ENCODE measurements at places on chromosomes 7 and 10. TPM values are rescaled to one million over a fixed set of nuclear protein-coding genes. Genes with fewer than 3 reads are reported as not detected.
A peak's percentile ranks its signal among the peaks of the same experiment; 100 is the strongest.

PRLHR gene
- total RNA-seq, result not detected

GRCh38 chr7:33836797-33837355 is 68.5 kb upstream of the BMPER start:
- H3K4me3 ChIP-seq, result no peak overlapping the region
- no peak for DNase-seq
- no peaks in the 10 kb centered on the region for H3K36me3 ChIP-seq
- no peaks in the 10 kb centered on the region for H3K4me1 ChIP-seq
- no peak overlapping the region for H3K27ac ChIP-seq
- no peaks in the 10 kb centered on the region for H3K27me3 ChIP-seq

- no peak overlapping the region for H3K27ac ChIP-seq
- H3K36me3 ChIP-seq, result no peaks in the 10 kb centered on the region
- no peaks in the 10 kb centered on the region for H3K27me3 ChIP-seq
Observed at GRCh38 chr7:23114896-23115295, 9.3 kb downstream of the KLHL7 start.

GRCh38 chr10:79929409-79929904 is 19.4 kb downstream of the SFTPD start:
- no peaks in the 10 kb centered on the region for H3K4me1 ChIP-seq
- no peak overlapping the region for H3K27ac ChIP-seq
- DNase-seq, result peak; percentile 82
- H3K27me3 ChIP-seq, result peaks cover 29% of the 10 kb centered on the region
- no peak overlapping the region for H3K4me3 ChIP-seq
- H3K36me3 ChIP-seq, result no peaks in the 10 kb centered on the region

DNA sequence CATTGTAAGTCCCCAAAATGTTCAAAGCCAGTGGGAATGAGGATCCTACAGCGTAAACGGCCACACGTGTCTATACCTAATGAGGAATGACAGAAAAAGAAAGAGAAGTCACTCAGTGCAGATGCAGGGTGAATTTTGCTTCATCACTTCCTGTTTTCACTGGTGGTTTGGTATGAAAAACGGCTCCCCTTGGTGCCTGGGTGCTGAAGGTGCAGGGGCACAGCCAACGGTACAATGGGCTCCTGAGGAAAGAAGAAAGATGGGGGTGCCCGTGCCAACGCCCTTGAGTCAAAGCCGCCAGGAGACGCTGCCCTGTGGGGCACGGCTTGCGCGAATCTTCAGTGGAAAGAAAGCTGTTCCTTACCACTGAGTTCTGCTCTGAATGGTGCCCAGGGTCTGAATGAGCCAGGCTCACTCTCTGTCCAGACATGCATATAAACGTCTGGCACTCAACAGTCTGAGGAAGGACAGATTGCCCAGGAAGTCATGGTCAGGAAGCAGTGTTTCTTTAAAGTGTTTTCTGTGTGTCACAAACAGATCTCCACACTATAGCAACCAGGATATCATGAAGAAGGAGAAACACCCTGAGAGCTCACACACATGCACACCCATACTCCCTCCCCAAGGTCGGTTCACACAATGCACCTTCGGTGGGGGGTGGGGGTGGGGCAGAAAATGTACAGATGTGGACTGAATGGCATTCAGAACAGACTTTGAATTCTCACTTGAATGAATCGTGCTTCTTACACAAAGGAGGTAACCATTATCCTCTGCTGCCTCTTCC is 105.8 kb downstream of the ELMO1 start:
- H3K4me3 ChIP-seq, result peak overlapping the region; percentile 91
- peaks cover 65% of the 10 kb centered on the region for H3K4me1 ChIP-seq
- peak overlapping the region; percentile 98 for H3K27ac ChIP-seq

GRCh38 chr10:57830877-57831560 is 436.7 kb downstream of the IPMK start:
- H3K36me3 ChIP-seq, result no peaks in the 10 kb centered on the region
- H3K27me3 ChIP-seq, result no peaks in the 10 kb centered on the region
- no peaks in the 10 kb centered on the region for H3K4me1 ChIP-seq
- no peak overlapping the region for H3K4me3 ChIP-seq
- H3K27ac ChIP-seq, result no peak overlapping the region

DNA sequence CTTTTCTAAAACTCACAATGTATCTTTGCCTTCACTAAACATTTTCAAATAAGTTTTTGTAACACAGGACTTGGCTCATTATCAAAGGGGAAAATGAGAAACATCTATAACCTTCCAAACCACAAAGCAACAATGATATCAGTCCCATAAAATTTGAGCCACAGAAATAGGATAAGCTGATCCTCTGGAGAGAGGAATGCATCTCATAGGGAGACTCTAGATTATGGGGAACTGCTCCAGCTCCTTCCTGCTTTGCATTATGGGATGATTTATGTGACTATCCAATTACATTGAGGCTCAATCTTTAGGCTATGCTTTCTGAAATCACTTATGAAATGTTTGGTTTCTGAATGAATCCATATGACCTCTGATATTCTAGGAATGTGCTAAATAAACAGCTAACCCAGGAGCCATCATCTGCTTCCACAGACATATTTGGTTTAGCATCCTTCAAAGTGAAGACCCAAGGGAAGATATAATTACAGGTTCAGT is 70.4 kb downstream of the CUBN start:
- H3K27ac ChIP-seq, result no peak overlapping the region
- H3K4me3 ChIP-seq, result no peak overlapping the region
- DNase-seq, result no peak
- no peaks in the 10 kb centered on the region for H3K27me3 ChIP-seq

- no peaks in the 10 kb centered on the region for H3K36me3 ChIP-seq
- DNase-seq, result no peak
- peaks cover 4% of the 10 kb centered on the region for H3K4me1 ChIP-seq
Observed at GRCh38 chr10:6737080-6737641, 157.1 kb upstream of the PRKCQ start.

GRCh38 chr10:123379156-123379555 is 225.0 kb downstream of the BUB3 start:
- no peaks in the 10 kb centered on the region for H3K27me3 ChIP-seq
- H3K4me1 ChIP-seq, result no peaks in the 10 kb centered on the region
- H3K27ac ChIP-seq, result no peak overlapping the region
- no peak overlapping the region for H3K4me3 ChIP-seq
- no peak for DNase-seq

TYW1B gene
- total RNA-seq, result 3.4 TPM

GRCh38 chr7:80213814-80214213 is 79.2 kb downstream of the GNAI1 start:
- no peak overlapping the region for H3K27ac ChIP-seq
- H3K36me3 ChIP-seq, result no peaks in the 10 kb centered on the region
- no peak for DNase-seq
- no peaks in the 10 kb centered on the region for H3K4me1 ChIP-seq
- no peak overlapping the region for H3K4me3 ChIP-seq

DNA sequence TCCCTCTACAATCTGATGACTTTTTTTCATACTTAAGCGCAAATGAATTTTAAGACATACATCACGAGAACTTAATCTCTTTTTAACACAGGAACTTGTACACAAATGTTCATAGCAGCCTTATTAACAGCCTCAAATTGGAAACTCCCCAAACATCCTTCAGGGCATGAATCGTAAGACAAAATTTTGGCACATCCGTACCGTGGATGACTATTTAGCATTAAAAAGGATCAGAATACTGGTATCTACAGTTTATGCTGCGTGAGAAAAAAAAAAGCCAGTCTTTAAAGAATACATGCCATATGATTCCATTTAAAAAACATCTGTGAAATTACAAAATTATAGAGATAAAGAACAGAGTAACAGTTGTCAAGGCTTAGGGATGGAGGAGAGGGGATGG is 46.8 kb downstream of the PDE1C start:
- no peaks in the 10 kb centered on the region for H3K36me3 ChIP-seq
- H3K27ac ChIP-seq, result no peak overlapping the region
- H3K4me3 ChIP-seq, result no peak overlapping the region
- H3K27me3 ChIP-seq, result no peaks in the 10 kb centered on the region
- no peaks in the 10 kb centered on the region for H3K4me1 ChIP-seq
- no peak for DNase-seq

CRHR2 gene
- total RNA-seq, result not detected

GDF2 gene
- not detected for total RNA-seq

DNA sequence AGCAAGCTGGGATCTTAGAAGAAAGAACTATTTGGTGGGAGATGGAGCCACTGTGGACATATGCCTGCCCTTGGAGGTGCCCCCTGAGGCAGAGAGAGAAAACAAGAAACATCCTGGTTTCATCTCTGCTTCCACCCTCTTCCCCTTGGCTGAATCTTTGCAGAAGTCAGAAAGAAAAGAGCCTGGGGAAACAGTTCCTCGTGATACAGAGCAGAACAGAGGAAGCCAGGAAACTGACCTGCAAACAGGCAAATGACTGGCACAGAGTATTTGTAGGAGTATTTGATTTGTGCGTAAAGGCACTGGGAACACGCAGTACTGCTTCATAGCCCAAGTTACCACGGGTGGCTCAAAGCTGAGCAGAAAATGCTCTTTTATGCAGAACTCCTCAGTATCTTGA is 7.0 kb upstream of the KEL start:
- H3K4me1 ChIP-seq, result no peaks in the 10 kb centered on the region
- no peak overlapping the region for H3K27ac ChIP-seq
- H3K36me3 ChIP-seq, result no peaks in the 10 kb centered on the region
- no peak for DNase-seq
- peaks cover 15% of the 10 kb centered on the region for H3K27me3 ChIP-seq
- H3K4me3 ChIP-seq, result no peak overlapping the region

DNA sequence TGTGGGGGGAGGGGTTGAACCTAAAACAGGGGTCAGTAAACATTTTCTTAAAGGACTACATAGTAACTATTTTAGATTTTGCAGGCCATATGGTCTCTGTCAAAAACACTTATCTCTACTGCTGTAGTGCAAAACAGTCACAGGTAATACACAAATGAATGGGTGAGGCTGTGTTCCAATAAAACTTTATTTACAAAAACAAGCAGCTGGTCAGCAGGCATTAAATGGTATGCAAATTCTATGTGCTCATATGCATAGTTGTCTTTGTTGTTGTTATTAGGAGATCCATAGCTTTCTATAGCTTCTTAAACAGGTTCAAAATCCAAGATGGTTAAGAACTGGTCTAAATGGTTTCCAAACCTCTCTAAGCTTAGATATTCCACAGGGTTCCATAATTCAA is 302.6 kb downstream of the RNLS start:
- DNase-seq, result no peak
- H3K27ac ChIP-seq, result no peak overlapping the region
- H3K4me3 ChIP-seq, result no peak overlapping the region
- peaks cover 41% of the 10 kb centered on the region for H3K4me1 ChIP-seq
- peaks cover 14% of the 10 kb centered on the region for H3K36me3 ChIP-seq

MGAM2 gene
- total RNA-seq, result not detected

GRCh38 chr10:1115607-1115955 is 59.4 kb downstream of the WDR37 start:
- DNase-seq, result peak; percentile 0
- peaks cover 86% of the 10 kb centered on the region for H3K36me3 ChIP-seq
- peaks cover 21% of the 10 kb centered on the region for H3K4me1 ChIP-seq
- H3K27ac ChIP-seq, result no peak overlapping the region
- no peak overlapping the region for H3K4me3 ChIP-seq

DNA sequence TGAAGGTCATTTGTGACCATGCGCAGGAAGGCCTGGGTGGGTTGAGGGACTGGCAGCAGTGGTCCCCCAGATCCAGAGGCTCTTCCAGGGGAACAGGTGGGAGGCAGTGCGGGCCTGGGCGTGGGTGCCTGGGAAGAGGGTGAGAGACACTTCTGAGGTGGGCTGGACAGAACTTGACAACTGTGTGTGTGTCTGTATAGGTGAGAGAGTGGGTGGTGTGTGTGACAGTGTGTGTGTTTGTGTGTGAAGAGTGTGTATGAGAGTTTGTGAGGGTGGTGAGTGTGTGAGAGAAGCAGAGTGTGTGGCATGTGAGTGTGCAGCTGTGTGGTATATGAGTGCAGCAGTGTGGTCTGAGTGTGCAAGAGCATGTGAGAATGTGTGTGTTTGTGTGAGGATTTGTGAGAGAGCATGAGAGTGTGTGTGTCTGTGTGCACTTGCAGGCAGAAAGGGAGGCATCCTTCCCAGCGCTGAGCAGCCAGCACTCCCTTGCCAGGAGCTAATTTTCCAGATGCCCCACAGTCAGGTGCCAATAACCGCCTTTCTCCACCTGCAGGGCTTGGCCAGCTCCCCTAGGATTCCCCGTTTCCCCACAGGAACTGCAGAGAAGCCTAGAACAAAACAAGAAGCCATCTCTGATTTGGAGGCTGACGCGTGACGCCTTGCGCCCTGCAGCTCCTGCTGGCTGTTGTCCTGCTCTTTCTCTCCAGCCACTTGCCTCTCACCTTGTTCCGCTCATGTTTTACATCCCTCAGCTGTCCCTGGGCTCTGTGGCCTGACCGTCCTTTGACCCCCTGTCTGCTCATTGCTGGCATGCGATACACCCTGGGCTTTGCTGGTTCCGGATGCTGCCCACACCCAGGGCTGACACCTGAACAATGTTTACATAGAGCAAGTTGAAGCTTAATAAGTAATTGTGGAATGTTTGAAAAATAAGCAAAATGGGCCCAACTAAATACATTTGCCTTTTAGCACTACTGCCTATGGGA is 88.0 kb downstream of the TMEM178B start:
- H3K4me1 ChIP-seq, result peaks cover 15% of the 10 kb centered on the region

GRCh38 chr10:113753020-113753692 is 1.7 kb downstream of the PLEKHS1 start:
- no peak overlapping the region for H3K4me3 ChIP-seq
- no peaks in the 10 kb centered on the region for H3K36me3 ChIP-seq
- DNase-seq, result no peak
- H3K4me1 ChIP-seq, result no peaks in the 10 kb centered on the region
- no peak overlapping the region for H3K27ac ChIP-seq
- H3K27me3 ChIP-seq, result peaks cover 19% of the 10 kb centered on the region

DNA sequence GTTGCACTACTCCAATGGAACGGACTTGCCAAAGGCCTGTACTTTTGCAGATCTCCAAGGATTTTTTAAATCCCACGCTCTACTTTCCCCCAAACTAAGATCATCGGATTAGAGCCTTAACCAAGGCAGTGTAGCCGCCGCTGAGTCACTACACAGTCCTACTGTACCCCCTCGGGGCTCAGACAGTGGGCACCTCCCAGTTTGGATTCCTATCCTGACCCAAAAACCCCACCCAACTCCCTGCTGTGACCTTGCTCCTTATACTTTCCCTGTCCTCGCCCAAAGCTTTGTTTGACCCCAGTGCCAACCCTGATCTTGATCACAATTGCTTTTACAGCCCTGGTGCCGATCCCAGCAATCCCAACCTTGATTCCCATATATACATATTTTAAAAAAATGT is 17.5 kb upstream of the PLAU start:
- H3K36me3 ChIP-seq, result no peaks in the 10 kb centered on the region
- peaks cover 17% of the 10 kb centered on the region for H3K4me1 ChIP-seq
- no peak for DNase-seq
- no peak overlapping the region for H3K4me3 ChIP-seq

DNA sequence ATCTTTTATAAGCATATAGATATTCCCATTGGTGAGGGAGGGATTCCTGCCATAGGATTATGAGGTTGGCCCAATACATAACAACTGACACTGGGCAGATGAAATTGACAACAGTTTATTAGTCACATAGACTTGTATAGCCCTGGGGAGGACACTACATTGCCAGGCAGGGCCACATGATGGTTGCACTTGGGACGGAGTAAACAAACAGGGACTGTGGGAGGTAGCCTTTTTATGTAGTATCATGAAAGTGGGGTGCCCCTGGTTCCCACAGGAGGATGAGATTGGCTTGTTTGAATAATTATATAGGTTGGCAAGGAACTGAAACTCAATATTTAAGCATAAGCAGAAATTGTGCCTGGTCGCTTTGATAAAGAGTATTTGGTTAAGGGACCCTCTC is 23.5 kb downstream of the TRIM24 start:
- peaks cover 21% of the 10 kb centered on the region for H3K36me3 ChIP-seq
- no peaks in the 10 kb centered on the region for H3K27me3 ChIP-seq
- H3K4me3 ChIP-seq, result no peak overlapping the region
- H3K4me1 ChIP-seq, result peaks cover 21% of the 10 kb centered on the region
- no peak overlapping the region for H3K27ac ChIP-seq
